ENCODE measurements at places on chromosomes 1 and 21.

GRCh38 chr1:192539297-192540092, 36.1 kb upstream of the RGS1 start:
- DNase-seq = no peak

GRCh38 chr1:58287894-58288623, 258.5 kb downstream of the OMA1 start:
- DNase-seq = no peak

GRCh38 chr1:206029484-206029883, 5.8 kb upstream of the CTSE start:
- DNase-seq = no peak

- no peak for DNase-seq
These were observed 6.9 kb upstream of the GALE start for GRCh38 chr1:23807453-23807852.

- DNase-seq = no peak
These were observed 80.0 kb downstream of the HUNK start for GRCh38 chr21:31952828-31953227.

GRCh38 chr1:37811027-37811655, 3.1 kb upstream of the YRDC start:
- DNase-seq = peak; percentile 39

DNA sequence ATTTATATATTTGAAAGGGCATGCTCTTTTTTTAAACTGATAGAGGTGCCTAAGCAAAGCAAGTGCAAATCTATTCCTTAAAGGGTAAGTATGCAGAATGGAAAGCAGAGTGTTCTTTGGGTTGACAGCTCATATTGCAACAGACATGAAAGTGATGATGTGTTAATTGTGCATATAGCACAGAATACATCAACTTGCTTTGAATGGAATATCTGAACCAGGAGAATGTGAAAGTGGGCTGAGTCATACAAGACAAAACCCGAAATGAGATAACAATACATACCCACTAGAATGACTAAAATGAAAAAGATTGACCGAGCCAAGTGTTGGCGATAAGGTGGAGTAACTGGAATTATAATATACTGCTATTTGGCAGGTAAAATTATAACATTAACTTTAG, 4.3 kb downstream of the CR1 start:
- no peak for DNase-seq

- DNase-seq = no peak
These were observed 75.9 kb upstream of the SMYD2 start for GRCh38 chr1:214205053-214205452.

DNA sequence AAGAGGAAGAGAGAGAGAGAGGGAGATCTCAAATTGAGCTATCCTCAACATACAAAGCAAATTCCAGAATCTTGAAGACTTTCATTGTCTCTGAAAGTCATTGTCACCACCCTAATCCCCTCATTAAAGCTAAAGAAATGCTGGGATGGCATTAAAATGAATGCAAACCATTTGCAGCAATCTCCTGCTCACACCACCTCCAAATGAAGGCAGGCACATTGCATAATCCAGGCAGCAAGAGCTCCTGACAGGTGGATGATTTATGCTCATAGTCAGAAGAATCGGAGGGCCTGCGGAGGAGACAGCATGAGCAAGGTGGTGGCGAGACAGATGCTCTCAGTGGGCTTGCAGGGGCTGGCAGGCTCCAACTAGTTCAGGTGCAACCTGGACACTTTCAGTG, 90.2 kb downstream of the ESRRG start:
- DNase-seq = no peak

GRCh38 chr1:84944767-84945486, 51.9 kb upstream of the LPAR3 start:
- DNase-seq = peak; percentile 50

- DNase-seq = no peak
These were observed 59.3 kb upstream of the B3GALNT2 start for GRCh38 chr1:235563513-235564061.

DNA sequence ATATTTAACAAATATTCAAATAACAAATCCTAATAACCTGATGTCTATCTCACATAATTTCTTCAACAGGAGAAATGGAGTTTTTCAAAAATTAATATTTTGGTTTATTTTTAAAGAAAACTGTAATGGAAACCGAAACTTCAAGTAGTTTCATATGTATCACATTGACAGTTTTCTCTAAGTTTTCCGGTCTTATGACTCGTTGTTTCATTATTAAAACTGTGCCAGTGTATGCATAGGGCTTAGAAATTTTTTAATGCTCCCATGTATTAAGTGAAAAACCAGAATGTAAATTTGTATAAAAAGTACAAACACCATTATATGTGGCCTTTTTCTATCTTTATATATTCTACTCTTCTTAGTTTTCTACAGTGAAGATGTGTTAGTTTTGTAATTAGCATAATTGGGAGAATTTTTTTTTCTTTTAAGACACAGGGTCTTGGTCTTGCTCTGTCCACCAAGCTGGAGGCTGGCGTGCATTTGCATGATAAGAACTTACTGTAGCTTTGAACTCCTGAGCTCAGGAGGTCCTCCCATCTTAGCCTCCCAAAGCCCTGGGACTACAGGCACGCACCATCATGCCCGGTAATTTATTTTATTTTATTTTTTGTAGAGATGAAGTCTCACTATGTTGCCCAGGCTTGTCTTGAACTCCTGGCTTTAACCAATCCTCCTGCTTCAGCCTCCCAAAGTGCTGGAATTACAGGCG, 43.9 kb upstream of the SAMSN1 start:
- no peak for DNase-seq

DNA sequence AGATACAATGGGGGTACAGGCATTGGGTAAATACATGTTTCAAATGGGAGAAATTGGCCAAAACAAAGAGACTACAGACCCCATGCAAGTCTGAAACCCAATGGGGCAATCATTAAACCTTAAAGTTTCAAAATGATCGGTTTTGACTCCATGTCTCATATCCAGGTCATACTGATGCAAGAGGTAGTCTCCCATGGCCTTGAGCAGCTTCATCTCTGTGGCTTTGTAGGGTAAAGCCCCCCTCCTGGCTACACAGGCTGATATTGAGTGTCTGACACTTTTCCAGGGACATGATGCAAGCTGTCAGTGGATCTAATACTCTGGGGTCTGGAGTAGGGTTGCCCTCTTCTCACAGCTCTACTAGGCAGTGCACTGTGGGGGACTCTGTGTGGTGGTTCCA, 286.1 kb downstream of the LRRIQ3 start:
- DNase-seq = no peak

- DNase-seq = no peak
These were observed 212.6 kb upstream of the L1TD1 start for GRCh38 chr1:61981870-61982660.

GRCh38 chr1:188281921-188282320, 1453.2 kb downstream of the PLA2G4A start:
- no peak for DNase-seq

DNA sequence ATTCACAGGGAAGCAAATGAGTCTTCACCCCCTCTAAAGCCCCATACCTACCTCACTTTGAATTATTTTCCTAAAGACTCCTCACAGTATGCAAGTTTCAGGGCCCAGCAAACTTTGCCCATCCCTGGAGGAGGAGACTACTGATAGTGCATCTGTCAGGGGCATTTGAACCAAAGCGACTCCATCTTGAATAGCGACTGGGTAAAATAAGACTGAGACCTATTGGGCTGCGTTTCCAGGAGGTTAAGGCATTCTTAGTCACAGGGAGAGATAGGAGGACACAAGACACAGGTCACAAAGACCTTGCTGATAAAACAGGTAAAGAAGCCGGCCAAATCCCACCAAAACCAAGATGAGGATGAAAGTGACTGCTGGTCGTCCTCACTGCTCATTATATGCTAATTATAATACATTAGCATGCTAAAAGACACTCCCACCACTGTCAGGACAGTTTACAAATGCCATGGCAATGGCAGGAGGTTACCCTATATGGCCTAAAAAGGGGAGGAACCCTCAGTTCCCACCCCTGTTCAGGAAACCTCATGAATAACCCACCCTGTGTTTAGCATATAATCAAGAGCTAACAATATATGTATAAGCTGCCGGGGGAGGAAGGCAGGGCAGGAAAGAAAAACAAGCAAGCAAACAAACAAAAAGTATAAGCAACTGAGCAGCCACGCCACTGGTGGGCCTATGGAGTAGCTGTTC, 3.3 kb upstream of the PKNOX1 start:
- DNase-seq = no peak

DNA sequence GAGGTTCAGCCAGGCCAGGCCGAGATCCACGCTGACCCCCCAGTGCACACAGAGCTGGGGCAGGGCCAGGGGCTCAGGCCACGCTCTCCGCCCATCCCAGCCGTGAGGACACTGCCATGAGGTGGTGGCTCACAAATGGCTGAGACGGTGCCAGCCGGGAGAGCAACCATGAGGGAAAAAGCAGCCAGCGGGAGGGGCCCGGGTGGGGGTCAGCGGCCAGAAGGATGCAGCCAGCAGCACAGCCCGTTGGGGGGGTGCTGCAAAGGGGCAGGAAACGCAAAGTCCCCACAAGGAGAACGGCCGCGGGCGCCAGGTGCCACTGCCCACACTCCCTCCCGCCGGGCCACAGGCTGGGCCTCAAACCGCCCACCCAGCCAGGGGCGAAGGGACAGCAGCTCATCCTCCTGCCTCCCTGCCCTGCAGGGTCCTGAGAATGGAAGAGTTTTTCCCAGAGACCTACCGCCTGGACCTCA, 8.3 kb downstream of the TTLL10 start:
- no peak for DNase-seq

GRCh38 chr21:17451364-17451891, 61.4 kb upstream of the CXADR start:
- no peak for DNase-seq

- DNase-seq = peak; percentile 54
These were observed 54.3 kb downstream of the ADARB1 start for GRCh38 chr21:45128613-45129188.

- DNase-seq = no peak
These were observed 13.6 kb downstream of the MTR start for GRCh38 chr1:236808564-236809130.

GRCh38 chr1:54792686-54793282, 8.3 kb downstream of the TTC22 start:
- DNase-seq = no peak

DNA sequence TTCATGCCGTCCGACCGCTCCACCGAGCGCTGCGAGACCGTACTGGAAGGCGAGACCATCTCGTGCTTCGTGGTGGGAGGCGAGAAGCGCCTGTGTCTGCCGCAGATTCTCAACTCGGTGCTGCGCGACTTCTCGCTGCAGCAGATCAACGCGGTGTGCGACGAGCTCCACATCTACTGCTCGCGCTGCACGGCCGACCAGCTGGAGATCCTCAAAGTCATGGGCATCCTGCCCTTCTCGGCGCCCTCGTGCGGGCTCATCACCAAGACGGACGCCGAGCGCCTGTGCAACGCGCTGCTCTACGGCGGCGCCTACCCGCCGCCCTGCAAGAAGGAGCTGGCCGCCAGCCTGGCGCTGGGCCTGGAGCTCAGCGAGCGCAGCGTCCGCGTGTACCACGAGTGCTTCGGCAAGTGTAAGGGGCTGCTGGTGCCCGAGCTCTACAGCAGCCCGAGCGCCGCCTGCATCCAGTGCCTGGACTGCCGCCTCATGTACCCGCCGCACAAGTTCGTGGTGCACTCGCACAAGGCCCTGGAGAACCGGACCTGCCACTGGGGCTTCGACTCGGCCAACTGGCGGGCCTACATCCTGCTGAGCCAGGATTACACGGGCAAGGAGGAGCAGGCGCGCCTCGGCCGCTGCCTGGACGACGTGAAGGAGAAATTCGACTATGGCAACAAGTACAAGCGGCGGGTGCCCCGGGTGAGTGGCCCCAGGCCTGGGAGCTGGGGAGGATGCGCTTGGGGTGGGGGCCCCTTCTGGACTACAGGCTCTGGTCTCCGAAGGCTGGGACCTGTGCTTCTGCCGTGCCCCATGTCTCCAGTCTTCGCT, 1.1 kb downstream of the SKI start:
- DNase-seq = no peak

DNA sequence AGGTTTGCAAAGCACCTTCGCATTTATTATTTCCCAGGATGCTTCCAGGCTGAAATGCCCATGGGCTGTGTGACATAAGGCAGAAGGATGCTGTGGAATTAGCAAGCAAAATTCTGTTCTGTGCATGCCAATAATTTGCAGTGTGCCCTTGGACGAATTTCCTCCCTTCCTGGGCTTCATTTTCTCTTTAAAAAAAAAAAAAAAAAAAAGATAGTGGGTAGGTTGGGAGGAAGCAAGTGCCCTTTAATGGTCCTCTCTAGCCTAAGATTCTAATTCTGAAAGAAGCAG, 2.5 kb upstream of the ID3 start:
- DNase-seq = no peak

DNA sequence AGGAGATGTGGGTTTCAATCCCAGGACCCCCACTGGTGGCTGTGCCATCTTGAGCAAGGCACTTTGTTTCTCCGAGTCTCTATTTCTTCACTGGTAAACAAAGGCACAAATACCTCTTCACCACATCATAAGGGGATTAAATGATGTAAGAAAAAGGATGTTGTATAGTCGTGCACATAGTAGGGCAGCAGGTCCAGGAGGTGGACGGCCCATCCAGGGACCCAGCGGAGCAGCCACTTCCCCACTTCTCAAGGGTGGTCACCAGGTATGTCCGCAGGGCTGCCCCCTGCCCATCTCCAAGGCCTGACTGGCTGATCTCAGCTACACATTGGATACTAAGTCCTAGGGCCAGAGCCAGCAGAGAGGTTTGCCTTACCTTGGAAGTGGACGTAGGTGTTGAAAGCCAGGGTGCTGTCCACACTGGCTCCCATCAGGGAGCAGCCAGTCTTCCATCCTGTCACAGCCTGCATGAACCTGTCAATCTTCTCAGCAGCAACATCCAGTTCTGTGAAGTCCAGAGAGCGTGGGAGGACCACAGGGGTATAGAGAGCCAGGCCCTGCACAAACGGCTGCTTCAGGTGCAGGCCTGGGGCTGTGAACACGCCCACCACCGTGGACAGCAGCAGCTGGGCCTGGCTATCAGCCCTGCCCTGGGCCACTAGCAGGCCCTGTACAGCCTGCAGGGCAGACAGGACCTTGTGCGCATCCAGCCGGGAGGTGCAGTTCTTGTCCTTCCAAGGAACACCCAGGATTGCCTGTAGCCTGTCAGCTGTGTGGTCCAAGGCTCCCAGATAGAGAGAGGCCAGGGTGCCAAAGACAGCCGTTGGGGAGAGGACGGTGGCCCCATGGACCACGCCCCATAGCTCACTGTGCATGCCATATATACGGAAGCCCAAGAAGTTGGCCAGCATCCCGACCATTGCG, 4.0 kb downstream of the AGT start:
- DNase-seq = no peak

DNA sequence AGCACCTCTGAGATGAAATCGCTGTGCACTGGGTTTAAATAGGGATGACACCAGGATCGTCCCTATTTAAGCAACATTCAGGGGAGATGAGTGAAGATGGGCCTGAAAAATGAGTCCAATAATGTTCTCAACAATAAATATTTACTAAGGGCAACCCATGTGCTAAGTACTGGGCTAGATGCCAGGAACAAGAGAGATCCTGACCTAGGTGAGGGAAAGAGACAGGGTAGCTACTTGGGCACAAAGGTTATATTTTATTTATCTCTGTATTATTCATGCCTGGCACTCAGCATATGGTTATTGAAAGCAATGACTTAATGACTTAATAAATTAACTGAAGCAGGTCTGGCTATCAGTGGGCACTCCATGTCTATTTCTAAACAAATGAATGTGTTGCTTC, 27.4 kb upstream of the AVPR1B start:
- no peak for DNase-seq

Measured in stimulated activated CD4-positive, alpha-beta T cell treated with anti-CD3 and anti-CD28 coated beads, Interleukin-15, amount 100 ng/mL, for 1 hour (primary cell).